ENCODE measurements at places on chromosomes 5 and 9.
A peak's percentile ranks its signal among the peaks of the same experiment; 100 is the strongest.

GRCh38 chr5:131302506-131302905, 38.7 kb downstream of the CDC42SE2 start:
- DNase-seq: no peak

DNA sequence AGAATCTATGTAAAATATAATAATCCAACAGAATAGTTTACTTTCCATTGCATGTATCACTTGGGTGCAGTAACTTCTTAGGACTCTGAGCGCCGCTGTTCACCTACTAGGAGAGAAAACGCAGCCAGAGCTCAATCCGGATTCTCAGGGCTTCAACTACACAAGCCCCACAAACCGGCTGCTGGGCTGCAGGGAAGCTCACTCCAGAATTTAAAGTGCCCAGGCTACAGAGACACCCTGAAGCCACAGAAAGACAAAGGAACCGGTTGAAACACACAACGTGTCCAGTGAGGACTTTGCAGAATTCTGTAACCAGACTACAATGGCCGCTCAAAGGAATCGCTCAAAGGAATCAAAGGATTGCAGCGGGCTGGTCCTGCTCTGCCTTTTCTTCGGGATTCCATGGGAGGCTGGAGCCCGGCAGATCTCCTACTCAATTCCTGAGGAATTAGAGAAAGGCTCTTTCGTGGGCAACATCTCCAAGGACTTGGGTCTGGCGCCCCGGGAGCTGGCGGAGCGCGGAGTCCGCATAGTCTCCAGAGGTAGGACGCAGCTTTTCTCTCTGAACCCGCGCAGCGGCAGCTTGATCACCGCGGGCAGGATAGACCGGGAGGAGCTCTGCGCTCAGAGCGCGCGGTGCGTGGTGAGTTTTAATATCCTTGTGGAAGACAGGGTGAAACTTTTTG, at the start of gene PCDHGA10:
Gene PCDHGA10 (plus strand): TSS at position 134 of the 686 bp plus-strand sequence. CDS start 189 bp downstream, at position 323.
- peak; percentile 17 for DNase-seq

- no peak for DNase-seq
Observed at GRCh38 chr5:172853355-172853975, 19.4 kb downstream of the ERGIC1 start.

- no peak for DNase-seq
Observed at GRCh38 chr5:157900644-157901043, 41.7 kb upstream of the CLINT1 start.

- DNase-seq: no peak
Observed at GRCh38 chr5:73867345-73868335, 241.6 kb downstream of the ARHGEF28 start.

DNA sequence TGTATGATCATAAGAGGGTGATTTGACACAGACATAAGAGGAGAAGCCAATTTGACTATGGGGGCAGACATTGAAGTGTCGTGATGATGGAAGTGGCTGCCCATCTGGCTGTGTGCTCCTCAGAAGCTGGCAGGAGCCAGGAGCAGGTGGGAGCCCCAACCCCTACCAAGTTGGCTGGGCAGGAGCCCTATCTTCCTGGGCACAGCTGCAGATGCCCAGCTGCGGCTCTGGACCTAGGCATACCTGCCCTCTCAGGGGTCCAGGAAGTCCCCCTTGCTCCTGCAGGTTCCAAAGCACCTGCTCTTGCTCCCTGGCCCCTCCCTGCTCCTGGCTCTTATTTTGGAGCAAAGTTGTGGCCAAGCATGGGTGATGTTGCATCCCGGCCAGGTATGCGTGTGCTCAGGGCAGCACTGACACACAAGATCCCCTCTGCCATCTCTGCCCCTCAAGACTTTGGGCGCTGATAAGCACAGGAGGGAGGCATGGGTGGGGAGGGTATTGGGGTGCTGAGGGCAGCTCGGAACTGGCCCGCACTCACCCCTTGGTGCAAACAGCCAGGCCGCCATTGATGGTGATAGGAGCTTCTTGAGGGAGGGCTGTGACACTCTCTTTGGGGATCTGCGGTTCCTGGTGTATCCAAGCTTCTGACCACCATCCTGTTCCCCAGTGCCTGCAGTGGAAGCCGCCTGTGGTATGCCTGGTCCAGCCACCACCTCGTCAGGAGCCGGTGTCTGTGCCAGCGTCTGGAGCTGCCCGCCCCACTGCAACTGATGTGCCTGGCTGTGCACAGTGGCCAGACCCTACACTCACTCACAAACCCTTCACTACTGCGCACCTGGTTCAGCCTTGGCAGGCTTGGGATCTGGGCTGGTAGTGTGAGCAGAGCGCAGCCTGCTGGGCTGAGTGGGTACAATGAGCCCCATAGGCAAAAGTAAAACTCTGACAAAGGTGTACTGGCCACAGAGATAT, 230.9 kb downstream of the CDH9 start:
- DNase-seq: no peak

GRCh38 chr9:95876138-95876444, 600 bp downstream of the ERCC6L2 start:
- no peak for DNase-seq

DNA sequence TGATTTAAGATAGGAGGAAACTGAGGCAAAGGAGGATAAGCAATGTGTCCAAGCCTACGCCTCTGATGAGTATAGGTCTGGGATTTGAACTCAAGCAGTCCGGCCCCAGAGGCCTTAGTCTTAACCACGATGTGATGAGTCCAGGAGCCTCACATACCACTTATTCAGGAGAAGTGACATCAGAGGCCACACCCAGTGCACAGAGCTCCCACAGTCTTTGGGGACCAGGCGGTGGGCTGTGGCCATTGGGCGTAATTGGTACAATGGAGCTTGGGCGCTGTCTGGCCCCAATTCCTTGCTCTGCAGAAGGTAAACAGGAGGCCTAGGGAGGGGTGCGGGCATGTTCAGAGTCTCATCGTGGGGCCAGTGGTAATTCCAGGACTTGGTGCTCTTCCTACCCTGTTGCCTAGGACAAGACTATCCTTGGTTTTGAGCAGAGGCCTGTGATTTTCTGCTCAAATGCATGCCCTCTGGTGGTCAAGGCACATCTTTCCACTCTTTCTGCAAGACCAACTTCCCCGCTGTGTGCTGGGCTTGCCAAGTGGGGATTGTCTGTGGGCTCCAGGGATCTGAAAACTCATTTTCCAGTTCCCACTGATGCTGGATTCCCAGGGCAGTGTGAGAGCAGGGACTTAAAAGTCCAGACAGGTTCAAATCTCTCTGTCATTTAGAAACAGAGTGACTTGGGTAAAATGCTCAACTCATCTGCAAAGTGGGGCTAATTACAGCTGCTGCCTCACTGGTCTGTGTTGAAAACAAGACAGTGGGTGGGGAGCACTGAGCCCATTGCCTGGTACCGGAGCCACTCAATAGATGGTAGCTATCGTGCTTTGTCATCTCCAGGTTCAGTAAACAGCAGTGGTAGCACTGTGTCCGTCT, 15.8 kb downstream of the NDST1 start:
- DNase-seq: peak; percentile 87

DNA sequence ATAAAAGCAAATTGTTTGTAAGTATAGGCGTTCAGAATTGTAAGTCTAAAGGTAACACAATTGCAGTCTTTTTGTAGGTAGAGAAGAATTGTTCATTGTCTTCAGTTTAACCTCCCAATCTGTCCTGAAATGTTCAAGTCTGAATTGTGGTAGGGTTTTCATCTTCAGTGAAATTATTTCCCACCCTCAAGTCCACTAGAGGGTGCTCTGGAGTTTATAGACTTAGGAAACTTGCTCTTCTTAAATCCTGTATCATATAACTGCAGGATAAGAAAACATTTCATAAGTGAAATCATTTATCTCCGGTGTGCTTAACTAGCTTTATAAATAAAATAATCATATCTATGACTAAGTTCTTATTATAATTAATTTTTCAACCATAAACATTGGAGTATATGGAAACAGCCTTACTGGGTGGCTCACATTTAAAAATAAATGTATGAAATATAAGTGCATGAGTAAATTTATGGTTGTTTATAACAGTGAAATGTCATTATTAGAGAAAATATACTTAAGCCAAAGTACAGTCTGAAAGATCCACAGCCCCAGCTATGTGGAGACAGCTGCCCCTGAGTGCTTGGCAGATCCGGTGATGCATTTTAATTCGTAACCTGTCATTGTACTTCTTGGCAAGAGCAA, 182.4 kb upstream of the OTULINL start:
- peak; percentile 54 for DNase-seq

GRCh38 chr5:89123581-89123980, 240.6 kb upstream of the MEF2C start:
- no peak for DNase-seq

- no peak for DNase-seq
Observed at GRCh38 chr5:125560476-125561225, 814.2 kb upstream of the ZNF608 start.

DNA sequence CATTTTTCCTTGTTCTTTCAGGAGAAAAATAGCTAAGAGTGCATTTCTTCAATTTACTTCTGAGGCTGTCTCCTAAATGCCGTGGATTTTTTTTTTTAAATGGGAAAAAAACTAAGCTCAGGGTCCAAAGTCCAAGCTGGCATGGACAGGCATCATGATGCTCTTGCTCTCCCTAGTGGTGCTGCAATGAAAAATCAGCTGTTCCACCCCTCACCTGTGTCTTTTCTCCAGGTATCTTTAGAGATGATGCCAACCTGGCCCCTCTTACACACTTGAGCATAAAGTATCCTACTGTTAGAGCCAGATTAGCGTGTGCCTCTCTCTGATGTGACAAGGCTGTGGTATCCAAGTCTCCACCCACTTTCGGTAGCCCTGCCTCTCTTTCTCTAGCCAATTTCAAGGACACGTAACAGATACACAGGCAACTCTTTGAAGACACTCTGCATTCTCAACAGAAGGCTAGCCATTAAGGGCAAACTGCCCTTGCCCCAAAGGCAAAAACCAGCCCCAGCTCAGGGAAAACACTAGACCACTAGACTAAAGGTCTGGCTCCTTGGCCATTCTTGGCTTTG, 208.8 kb downstream of the SAXO1 start:
- DNase-seq: peak; percentile 14

DNA sequence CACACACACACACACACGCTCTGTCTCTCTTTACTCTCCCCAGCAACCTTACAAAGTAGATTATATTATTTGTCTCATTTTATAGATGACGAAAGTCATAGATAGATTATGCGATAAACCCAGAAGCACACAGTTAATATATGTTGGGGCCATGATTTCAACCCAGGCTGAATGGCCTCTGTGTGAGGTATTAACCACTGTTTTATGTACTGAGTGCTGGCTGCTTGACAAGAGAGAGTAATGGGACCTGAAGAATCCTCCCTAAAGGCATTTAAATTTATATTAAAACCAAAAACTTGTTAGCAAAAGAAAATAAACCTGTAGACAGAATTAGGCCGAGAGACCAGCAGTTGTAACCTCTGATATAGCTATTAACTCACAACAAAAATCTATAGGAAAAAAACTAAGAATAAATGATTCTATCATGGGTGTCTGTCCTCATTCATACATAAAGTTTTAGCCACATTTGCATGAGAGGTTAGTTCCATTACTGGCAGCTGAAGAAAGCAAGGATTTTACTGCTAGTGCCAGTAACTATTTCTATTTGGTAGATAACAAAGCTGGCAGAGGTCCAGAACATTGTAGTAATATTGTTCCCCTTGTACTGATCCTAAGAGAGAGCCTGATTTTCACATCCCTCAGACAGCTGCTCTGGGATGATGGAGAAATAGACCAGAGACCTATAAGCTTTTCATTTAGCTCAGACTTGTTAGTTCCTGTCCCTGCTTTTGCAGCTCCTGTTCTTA, 250.9 kb downstream of the ADGRV1 start:
- DNase-seq: no peak

GRCh38 chr9:36728651-36729520, 156.2 kb downstream of the MELK start:
- DNase-seq: peak; percentile 20

DNA sequence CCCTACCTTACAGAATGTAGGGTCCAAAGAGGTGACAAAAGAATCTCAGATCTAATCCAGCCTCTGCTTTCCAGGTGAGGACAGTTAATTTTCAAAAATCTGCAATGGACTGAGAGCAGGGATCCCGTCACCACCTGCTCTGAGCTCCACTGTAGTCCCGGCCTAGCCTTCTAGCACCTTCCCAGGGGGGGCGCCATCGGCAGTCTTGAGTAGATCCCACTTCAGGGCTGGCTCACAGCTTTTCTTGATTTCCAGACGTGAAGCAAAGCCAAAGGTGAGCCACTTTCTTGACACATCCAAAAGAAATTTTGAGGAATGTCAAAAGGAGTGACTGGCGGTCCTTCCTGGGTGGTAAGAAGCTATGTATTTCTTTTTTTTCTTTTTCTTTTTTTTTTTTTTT, 114.1 kb downstream of the SYK start:
- DNase-seq: no peak

Data from globus pallidus (tissue), 1 donor.